ENCODE measurements at places on chromosomes 11 and 22. TPM values are rescaled to one million over a fixed set of nuclear protein-coding genes. Genes with fewer than 3 reads are reported as not detected.

The SBF1 gene
- total RNA-seq: 118 TPM

The TMEM225 gene
- total RNA-seq: not detected

The POLA2 gene
- 23.0 TPM for total RNA-seq

The MYBPC3 gene
- total RNA-seq: not detected

The APOL5 gene
- not detected for total RNA-seq

The SEZ6L gene
- not detected for total RNA-seq

The KDM4E gene
- total RNA-seq: not detected

The UPK2 gene
- not detected for total RNA-seq

The PNPLA5 gene
- total RNA-seq: not detected

The SYCE3 gene
- not detected for total RNA-seq

Data from uterine smooth muscle cell (primary cell).